ENCODE measurements at places on chromosomes 1 and 21.

GRCh38 chr1:232084584-232085223, 458.1 kb downstream of the DISC1 start:
- no peak for DNase-seq

GRCh38 chr1:36762174-36762573, 272.1 kb downstream of the GRIK3 start:
- no peak for DNase-seq

- no peak for DNase-seq
Measured at GRCh38 chr1:217137210-217137881, 414.1 kb upstream of the ESRRG start.

DNA sequence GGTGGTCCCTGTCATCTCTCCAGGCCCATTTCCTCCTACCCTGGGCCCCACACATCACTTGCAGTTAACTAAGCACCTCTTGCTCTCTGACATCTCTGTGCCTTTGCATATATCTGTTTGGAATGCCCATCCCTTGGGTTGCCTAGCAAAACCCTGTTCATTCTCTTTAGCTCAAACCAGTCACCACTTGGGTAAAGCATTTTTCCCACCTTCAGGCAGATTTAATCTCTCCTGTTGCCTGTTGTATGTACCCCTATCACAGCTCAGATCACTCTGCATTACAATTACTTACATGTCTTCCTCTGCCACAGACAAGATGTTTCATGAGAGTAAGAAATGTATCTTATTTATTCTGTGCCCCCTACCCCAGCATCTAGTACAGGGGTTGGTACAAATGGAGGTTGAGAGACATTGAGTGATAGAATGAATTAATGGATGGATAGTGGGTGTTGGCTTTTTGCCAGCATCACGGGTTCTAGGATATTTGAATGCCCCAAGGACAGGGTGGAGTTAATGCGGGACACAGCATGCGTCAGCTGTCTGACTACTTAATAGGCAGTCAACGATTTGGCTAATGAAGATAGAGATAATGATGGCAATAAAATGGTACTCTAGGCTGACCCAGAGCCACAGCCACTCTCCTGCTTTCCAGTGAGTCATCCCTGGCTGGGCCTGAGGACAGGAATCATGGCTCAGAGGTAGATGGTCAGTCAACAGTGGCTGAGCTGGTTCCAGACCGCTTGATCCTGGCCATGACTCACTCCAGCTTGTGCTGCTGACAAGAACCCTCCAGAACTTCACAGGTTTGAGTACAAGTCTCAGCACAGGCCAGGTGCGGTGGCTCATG, 6.5 kb downstream of the NR0B2 start:
- no peak for DNase-seq

- DNase-seq = no peak
Measured at GRCh38 chr1:113219377-113219776, 146.4 kb downstream of the LRIG2 start.

DNA sequence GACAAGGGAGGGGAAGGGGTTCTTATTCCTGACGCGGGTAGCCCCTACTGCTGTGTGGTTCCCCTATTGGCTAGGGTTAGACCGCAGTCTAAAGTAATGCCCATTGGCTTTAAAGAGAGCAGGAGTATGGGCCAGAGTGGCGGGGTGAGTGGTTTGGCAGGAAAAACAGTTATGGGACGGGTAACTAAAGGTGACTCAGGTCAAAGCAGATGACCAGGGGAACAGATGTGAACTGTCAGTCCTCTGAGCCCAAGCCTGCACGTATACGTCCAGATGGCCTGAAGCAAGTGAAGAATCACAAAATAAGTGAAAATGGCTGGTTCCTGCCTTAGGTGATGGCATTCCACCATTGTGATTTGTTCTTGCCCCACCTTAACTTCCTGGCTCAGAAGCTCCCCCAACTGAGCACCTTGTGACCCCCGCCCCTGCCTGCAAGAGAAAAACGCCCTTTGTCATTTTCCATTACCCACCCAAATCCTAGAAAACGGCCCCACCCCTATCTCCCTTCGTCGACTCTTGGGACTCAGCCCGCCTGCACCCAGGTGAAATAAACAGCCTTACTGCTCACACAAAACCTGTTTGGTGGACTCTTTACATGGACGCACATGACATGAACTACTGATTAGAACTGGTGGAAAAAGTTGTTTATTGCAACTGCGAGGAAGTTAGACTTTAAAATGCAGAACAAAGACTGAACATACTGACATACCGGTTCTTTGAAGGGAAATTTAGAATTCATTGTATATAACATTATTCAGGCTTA, 758 bp upstream of the ATAD3B start:
- no peak for DNase-seq

- no peak for DNase-seq
Measured at GRCh38 chr21:37792046-37792445, 124.2 kb downstream of the KCNJ6 start.

- no peak for DNase-seq
Measured at GRCh38 chr1:110535985-110536384, 17.0 kb upstream of the KCNA10 start.

DNA sequence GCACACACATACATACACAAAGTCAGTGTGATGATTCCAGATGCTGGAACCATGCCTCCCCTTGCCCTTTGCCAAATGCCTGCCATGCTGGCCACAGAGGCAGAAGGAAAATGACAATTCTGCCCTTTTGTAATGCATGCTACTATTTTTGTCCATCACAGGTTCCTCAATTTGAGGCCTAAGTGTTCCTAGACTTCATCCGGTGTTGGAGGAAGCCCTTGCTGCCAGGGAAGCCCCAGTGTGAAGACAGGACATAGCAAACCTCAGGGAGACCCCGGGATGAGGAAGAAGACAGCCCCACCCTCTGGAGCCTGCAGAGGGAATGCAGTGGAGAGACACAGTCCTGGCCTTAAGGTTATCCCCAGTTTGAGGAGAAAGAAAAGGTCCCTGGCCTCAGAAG, 14.4 kb downstream of the PRR9 start:
- no peak for DNase-seq

DNA sequence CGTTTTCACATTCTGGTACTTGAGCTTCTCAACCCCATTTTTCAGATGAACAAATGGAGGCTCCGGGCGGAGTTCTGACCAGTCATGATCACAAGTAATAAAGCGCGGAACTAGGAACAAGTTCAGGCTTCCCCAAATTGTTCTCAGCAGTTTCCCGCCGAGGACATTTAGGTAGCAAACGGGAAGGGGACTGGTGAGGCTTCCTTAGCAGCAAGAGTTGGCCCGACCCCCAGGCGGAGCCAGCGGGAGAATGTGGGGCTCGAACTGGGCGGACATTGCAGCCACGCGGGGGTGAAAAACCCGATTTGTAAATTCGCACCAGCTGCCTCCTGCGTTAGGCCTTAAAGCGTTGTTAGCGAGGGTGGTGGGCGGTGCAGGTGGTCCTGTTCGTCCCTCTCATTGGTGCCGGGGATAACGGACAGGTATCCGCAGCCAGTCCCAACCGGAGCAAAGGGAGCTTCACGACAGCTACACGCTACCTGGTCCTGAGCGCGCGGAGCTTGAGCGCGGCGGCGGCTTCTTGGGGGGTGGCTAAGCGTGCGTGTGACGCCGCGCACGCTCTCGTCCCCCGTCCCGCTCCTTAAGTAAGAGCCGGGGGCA, 15.3 kb downstream of the SEMA6C start:
- DNase-seq = no peak

DNA sequence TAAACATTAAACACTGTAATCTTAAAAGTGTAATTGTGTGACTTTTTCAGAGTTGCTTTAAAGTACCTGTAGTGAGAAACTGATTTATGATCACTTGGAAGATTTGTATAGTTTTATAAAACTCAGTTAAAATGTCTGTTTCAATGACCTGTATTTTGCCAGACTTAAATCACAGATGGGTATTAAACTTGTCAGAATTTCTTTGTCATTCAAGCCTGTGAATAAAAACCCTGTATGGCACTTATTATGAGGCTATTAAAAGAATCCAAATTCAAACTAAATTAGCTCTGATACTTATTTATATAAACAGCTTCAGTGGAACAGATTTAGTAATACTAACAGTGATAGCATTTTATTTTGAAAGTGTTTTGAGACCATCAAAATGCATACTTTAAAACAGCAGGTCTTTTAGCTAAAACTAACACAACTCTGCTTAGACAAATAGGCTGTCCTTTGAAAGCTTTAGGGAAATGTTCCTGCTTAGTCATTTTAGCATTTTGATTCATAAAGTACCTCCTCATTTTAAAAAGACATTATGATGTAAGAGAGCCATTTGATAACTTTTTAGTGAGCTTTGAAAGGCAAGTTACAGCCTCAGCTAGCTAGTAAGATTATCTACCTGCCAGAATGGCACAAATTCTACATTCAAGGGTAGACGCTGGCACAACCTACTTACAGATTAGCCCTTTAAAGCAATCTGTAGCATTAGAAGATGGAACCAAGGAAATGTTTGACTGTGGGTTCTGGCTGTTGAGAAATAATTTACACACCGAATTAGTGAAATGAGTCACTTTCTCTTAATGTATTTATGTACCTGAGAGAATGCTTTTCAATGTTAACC, 9.4 kb downstream of the SOD1 start:
- DNase-seq = no peak

DNA sequence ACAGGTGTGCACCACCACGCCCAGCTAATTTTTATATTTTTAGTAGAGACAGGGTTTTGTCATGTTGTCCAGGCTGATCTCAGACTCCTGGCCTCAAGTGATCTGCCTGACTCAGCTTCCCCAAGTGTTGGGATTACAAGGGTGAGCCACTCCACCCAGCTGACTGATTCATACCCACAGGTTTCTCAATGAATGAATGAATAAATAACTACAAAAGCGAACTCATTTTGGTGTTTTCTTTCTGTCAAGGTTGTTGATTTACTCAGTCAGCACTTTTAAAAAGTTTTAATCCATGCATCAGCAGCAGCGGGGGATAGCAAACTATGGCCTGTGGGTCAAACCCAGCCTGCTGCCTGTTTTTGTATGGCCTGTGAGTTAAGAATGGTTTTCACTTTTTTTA, 217.5 kb downstream of the FAF1 start:
- no peak for DNase-seq

DNA sequence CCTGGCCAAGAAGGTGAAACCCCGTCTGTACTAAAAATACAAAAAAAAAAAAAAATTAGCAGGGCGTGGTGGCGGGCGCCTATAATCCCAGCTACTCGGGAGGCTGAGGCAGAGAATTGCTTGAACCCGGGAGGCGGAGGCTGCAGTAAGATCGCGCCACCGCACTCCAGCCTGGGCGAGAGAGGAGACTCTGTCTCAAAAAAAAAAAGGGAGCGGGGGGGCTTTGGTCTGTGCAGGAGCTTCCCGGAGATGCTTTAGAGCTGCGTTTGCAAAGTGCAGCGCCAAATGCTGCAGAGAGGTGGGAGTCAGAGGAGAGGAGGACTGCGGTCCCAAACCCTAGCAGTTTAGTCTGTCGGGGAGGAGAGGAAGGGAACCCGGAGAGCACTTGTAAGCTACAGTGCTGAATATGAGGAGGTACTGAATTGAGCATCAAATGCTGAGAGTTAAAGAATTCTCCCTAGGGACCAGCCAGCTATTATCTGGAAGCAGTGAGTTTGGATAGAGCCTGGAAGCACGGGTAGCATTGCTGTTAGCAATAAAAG, 569 bp downstream of the FALEC start:
- peak; percentile 29 for DNase-seq

GRCh38 chr1:15515022-15515663, 8.9 kb downstream of the CASP9 start:
- no peak for DNase-seq

GRCh38 chr1:89609781-89610456, 23.0 kb upstream of the LRRC8C start:
- no peak for DNase-seq

DNA sequence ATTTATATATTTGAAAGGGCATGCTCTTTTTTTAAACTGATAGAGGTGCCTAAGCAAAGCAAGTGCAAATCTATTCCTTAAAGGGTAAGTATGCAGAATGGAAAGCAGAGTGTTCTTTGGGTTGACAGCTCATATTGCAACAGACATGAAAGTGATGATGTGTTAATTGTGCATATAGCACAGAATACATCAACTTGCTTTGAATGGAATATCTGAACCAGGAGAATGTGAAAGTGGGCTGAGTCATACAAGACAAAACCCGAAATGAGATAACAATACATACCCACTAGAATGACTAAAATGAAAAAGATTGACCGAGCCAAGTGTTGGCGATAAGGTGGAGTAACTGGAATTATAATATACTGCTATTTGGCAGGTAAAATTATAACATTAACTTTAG, 4.3 kb downstream of the CR1 start:
- DNase-seq = no peak

- no peak for DNase-seq
Measured at GRCh38 chr1:184649451-184649888, 105.2 kb downstream of the EDEM3 start.

Measured in NCI-H2081 (cell line).